Epithelial cell of proximal tubule (primary cell): ENCODE measurements at places on chromosomes 11 and 22.

- DNase-seq = peak; percentile 10
Measured at GRCh38 chr11:86395061-86395551, 20.4 kb downstream of the CCDC81 start.

DNA sequence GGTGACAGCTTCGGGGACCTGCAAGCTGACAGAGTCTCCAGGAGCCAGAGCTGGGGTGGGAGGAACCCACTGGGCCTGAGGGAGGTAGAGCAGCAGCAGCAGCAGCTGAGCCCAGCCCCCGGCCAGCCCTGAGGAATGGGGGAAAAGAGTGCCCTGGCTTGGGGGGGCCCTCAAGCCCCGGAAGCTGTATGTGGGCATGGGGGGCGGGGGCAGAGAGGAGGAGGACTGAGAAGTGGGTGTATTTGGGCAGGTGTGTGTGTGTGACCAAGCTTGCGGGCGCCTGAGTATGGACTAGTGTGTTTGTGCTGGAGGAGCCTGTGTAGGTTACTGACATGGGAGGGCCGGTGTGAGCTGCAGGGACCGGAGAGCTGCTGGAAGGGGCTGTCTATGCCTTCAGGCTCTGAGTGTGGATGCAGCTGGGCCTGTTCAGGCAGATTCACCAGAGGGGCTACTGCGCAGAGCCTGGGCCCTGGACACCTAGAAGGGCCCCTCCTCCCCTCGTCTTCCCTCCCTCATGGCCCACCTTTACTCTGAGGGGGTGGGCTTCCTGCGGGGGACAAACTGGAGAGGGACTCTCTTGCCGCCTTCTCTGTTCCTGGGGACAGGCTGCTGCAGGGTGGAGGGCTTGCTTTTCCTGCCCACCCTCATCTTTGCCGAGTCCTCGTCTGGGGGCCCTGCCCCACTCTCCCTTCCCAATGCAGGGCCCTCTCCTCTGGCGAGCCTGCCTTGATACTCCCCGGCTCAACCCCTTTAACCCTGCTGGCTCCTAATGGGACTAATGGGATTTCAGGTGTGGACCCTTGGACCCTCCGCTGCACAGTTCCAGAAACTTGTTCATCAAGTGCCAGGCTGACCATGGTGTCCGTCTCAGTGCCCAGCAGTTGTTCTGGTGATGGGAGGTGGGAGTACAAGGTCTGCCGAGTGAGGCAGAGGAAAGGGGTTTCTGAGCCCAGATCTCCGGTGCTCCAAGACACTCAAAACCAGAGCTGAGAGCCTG, 28.2 kb downstream of the ST3GAL4 start:
- DNase-seq = no peak

GRCh38 chr22:21975854-21976345, 6.7 kb downstream of the TOP3B start:
- no peak for DNase-seq

DNA sequence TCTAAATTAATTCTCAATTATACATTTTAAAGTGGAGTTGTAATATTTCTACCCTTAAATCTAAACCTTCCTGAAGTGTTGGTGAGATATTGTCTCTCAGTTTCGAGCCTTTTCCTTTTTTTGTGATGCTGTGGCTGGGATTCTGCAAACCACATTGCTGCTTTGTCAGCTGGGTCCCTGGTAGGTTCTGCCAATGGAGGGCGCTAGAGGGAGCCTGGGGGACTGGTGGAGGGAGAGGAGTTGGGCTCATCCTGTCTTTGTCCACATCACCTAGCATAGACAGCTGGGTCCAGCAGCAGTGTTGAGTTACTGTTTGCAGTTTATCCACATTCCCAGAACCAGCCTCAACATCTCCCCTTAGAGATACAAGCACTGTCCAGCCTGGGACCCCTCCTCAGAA, 41.0 kb downstream of the TRAF6 start:
- no peak for DNase-seq

DNA sequence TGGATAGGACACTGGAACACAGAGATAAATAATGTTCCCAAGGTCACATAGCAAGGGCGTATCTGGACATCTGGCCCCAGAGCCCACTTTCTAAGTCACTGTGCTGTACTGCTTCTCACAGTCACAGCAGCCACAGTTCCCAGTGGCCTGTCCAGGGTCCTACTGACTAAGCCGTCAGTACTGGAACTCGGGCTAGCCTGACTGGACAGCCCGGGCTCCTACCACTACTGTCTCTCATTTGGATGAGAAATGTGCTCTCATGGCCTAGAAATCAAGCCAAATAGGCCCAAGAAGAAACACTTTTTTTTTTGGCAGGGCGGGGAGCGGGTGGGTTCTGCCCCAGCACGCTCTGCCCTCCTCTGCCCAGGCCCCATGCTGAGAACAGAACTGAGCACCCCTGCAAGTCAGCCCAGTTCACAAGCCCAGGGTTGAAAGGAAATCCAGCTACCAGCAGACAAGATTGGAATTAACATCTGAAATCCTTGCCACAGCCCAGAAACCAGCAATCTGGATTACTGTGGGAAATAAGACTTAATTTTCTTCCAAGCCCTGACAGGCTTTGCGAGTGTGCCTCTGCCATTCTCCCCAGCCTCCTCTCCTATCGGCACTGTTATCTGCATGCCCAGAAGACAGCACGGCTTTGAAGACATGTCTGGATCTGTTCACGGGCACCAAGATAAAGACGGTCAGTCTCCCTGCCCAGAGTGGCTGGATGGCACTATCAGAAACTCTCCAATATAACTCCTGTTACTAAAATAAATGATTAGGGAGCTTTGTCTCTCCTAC, 182.9 kb upstream of the NCAM1 start:
- DNase-seq = no peak

DNA sequence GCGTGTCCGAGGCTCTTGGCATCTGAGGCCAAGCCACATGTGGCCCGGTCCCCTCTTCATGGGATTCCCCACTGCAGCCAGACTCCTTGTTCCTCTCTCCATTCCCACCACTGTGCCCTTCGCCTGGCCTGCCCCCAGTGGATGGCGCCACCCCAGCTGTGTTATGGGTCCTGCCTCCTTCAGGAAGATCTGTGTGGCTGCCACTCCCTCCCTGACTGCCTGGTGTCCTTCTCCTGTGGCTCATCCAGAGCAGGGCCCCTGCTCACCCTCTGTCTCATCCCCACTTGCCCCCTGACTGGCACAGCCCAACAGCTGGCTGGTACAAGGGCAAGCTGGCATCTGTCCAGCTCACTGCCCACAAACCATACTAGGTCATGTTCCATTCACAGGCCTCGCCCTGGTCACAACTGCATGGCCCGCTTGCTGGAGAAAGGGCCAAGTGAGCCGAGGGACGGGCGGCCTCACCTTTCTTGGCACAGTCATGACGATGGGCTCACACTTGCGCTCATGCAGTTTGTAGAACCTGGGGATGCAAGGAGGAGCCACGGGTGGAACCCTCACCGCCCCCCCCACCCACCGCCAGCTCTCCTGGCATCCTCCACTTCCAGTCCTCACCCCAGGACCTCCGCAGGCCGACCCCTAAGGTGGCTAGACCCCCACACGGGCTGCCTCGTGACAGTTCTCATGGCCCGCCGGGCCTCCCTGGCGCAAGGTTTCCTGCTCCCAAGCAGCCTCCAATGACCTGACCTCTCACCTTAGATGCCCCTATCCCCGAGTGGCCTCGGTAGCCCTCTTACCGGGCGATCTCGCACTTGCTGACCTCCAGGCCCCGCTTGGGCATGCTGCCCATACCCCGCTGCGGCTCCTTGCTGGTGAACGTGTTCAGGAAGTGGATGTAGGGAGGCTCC, 2.1 kb upstream of the PTPRCAP start:
- no peak for DNase-seq

DNA sequence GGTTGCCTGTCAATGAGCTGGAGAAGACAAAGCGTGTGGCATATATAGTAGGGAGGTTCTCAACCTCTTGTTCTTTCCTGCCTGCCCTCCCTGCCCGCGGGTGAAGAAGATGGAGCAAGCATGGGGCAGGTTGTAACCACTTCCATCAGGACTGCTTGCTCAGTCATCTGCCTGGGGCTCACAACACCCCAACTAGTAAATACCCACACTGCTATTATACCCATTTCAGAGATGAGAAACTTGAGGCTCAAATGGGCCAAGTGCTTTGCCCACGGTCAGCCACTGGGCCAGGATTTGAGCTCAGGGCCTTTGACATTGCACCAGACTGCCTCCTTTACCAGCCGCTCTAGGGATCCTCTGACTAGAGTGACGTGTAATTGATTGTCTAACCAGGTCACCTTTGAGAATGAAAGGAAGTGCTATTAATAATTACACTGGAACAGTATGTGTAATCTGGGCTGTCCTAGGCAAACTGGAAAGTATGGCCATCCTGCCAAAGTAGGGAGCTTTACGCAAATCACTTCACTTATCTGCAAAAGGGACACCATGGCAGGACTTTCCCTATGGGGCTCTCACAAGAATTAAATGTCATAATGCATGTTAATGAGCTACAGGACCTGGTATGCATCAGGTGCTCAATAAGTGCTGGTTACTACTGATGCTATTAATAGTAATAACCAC, 2.8 kb upstream of the CDC42EP1 start:
- peak; percentile 81 for DNase-seq

DNA sequence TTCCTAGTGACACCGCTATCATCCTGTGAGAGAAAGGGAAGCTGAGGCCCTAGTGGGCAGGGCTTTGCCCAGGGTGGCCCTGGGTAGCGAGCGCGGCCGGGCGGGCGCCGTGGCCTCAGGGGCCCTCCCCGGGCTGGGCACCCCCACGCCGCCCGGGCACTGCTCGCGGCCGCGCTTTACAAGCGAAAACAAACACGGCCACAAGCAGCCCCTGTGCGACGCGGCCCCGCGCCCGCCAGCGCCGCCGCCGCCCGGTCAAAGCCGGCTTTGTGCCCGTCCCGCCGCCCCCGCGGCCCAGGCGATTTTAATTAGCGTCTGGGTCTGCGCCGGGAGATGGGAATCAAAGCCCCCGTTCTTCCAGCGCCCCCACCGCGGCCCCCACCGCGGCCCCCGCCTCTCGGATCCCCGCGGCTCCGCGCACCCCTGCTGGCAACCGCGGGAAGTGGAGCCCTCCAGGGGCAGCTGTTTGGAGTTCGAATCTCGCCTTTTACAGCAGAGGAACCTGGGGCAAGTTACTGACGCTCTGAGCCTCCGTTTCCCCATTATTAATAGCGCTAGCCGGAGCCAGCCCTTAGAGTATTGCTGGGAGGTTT, 47.9 kb downstream of the CHRDL2 start:
- no peak for DNase-seq

DNA sequence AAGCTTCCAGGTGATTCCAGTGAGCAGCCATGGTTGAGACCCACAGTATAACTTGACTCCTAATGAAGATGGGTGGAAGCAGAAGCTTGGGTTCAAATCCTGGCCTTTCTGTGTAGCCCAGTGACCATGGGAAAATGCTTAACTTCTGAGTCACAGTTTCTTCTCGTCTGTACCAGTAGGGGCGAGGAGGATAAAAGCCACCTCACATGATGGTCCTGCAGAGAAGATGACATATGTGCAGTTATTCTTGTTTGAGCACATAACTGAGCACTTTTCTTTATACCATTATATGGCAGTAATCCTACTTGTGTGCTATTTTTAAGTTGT, 4.9 kb downstream of the TMEM109 start:
- DNase-seq = no peak

DNA sequence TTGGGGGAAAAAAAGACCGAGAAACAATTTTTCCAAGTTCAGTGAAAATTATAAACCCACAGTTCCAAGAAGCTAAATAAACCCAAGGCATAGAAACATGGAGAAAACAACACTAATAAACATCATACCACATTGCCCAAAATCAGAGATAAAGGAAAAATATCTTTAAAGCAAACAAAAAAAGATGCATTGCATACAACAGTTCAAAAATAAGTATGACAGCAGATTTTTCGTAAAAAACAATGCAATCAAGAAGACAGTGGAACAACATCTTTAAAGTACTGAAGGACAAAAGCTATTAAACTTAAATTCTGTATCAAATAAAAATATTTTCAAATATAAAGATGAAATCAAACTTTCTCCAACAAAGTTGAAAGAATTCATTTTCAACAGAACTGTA, 921.3 kb downstream of the METTL15 start:
- DNase-seq = no peak

DNA sequence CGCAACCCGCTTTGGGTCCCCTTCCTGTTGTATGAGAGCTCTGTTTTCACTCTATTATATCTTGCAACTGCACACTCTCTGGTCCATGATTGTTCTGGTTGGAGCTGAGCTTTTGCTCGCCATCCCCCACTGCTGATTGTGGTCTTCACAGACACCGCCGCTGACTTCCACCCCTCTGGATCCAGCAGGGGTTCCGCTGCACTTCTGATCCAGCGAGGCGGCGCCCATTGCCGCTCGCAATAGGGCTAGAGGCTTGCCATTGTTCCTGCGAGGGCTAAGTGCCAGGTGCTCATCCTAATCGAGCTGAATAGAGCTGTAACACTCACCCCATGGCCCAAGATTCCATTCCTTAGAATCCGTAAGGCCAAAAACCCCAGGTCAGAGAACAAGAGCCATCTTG, 1905.8 kb upstream of the RAG2 start:
- DNase-seq = no peak

GRCh38 chr11:83278351-83278750, 7.8 kb downstream of the CCDC90B start:
- no peak for DNase-seq

DNA sequence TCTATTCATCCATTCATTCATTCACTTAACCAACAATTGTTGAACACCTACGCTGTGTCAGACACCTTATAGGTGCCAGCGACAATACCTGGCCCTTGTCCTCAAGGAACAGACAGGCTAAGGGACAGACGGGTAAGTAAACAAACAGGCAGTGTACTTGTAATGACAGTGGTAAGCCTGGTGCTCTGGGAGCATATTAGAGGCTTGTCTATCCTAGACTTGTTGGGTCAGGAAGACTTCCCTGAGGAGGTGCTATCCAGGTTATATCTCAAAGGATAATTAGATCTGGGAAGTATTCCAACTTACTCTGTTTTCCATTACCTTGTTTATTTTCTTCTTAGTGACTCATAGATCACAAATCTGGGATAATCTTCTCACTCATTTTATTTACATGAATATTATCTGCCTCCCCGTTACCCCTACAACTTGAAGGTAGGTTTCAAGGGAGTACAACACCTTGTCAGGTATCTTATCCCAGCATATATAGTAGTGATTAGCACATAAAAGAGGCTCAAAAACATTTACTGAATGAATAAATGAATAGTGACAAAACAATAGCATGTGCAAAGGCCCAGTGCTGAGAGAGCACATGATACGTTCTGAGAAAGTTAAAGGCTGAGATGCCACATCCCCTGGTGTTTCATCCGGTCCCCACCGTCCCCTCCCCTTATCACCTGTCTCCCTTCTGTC, 75.3 kb upstream of the NCAM1 start:
- DNase-seq = no peak

DNA sequence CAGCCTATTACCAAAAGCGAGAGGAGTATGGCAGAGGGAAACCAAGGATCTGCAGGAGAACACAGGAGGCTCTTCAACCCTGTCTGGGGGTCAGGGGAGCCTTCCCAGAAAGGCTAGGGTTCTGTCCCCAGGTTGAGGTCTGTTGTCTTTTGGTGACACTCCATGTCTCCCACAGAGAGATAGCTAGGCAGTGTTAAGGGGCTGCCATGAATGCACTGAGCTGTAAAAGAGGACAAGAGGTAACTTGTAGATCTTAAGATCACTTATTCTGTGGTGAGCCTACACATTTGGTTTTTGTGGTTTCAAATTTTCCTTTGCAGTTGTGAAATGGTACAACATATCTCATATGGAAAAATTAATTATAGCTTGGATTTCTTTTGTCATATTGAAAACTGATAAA, 6.0 kb upstream of the ACER3 start:
- DNase-seq = no peak

GRCh38 chr11:92340839-92341238, 116.2 kb downstream of the FAT3 start:
- no peak for DNase-seq

- DNase-seq = no peak
Measured at GRCh38 chr11:46471943-46472661, 80.5 kb upstream of the CHRM4 start.

GRCh38 chr11:2951231-2952110, 22.3 kb upstream of the PHLDA2 start:
- no peak for DNase-seq
